ENCODE measurements at places on chromosomes 4 and X.

DNA sequence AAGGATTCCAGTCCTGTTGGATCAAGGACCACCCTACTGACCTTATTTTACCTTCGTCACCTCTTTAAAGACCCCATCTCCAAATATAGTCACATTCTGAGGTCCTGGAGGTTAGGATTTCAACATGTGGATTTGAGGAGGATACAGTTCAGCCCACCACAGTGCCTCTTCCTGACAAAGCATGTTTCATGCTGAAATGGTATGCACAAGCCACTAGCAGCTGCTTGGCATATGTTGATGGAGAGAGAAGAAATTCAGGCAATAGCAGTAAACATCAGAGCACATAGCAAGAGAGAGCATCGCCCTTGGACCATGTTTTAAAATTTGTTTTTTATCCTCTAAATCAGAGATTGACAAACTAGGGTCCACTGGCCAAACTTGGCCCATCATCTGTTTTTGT is 172.1 kb downstream of the PRKX start:
- DNase-seq, result no peak

- DNase-seq, result no peak
These were observed 1.9 kb downstream of the FAM114A1 start for GRCh38 chr4:38869511-38869910.

DNA sequence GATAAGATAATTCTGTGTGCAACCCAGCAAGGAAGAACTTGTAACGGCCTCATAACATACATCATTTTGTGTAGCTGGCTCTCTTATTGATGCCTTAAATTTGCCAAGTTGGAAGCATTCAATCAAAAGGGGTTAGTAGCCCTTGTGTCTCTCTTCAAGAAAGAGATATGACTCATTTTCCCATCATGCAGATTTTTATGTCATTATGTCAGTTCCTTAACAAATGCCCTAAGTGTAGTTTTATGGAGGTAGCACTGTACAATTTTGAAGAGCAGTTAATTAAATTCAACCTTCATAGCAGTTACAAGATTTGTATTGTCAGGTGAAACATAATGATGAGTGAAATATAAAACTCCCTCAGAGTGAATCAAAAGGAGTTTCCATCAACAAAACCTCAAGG is 215.6 kb downstream of the GRIA3 start:
- DNase-seq, result no peak

DNA sequence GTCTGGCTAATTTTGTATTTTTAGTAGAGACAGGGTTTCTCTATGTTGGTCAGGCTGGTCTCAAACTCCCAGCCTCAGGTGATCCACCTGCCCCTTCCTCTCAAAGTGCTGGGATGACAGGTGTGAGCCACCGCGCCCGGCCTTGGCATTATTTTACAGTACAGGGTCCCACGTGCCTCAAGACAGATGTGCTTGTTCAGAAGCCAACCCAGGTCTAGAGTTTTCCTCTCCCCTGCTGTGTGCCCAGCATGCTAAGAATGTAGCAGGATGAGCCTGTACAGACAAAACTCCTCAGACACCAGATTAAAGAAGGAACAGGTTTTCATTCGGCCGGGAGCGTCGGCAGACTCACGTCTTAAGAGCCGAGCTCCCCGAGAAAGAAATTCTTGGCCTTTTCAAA is 42.2 kb downstream of the CRLF2 start:
- no peak for DNase-seq

- DNase-seq, result no peak
These were observed 25.0 kb upstream of the PDLIM5 start for GRCh38 chr4:94426783-94427182.

DNA sequence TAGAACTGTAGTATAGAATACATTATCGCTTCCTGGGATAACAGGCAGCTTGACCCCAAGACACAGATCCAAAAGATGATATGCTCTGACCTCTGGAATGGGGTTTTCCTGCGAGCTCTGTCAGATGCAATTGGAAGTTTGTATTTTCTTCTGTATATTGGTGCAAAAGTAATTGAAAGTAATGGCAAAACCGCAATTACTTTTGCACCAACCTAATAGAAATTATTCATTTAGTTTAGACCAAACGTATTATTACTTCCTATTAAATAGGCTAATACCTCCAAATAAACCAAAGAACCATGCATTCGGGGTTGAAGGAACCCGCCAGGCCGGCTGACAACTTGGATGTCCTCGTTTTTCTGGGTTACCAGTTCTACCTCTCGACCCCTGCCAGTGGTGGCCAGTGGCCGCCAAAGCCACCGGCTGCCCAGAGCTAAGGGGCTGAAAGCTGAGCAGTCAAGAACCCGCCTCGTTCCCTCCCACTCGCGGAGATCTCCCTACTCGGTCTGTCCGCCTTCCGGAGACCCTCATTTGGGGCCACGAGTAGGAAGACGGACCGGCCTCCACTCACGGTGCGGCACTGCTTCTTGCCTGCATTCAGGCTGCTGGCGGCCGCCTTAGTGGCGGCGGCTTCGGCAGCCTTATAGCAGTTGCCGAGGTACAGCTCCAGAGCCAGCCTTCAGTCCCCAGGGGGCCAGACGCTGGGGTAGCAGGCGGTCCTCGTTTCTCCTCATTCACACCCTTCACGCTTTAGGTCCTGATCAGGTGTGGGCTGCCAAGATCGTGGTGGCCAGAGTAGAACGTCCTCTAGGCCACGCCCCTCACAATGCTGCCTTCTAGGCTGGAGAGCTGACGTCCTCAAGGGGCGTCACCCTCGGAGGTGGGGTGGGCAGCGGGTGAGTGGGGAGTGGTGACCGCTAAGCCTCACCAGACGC is 121.9 kb downstream of the RBMX2 start:
- no peak for DNase-seq

- DNase-seq, result no peak
These were observed 53.1 kb downstream of the RASGEF1B start for GRCh38 chr4:81418572-81418971.

DNA sequence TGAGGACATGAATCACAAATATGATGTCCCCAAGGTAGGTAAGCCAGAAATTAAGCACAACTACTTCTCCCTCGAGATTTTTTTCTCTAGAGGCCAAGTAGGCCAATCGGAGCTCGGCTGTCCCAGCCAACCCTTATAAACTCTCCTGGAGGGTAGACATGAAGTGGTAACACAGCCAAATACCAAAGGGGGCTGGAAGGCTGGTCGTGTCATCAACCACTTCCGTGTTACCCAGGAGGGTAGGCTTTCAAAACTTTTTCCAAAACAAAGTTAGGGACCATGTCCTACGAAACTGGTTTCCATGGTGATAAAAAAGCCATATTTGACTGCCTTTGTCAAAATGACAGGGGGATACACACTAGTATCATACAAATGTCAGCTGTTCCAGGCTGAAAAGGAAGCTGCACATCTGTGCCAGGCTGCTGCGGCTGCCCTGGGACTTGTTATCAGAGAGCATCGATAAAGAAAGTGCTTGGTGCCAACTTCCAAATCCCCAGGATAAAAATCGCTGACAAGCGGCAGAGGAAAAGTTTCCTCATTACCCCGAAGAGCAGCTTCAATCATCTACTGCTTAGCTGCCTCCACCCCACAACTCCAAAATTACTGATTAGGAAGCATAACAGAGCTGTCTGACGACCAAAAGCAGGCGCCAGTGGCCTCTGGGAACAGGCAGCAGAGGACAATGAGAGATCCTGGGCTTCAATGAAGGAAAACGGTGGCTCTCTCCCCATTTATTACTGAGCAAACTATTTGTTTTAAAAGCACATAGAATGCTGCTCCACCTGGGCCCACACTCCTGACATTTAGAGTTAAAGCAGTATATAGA is 20.8 kb downstream of the BCOR start:
- DNase-seq, result no peak

DNA sequence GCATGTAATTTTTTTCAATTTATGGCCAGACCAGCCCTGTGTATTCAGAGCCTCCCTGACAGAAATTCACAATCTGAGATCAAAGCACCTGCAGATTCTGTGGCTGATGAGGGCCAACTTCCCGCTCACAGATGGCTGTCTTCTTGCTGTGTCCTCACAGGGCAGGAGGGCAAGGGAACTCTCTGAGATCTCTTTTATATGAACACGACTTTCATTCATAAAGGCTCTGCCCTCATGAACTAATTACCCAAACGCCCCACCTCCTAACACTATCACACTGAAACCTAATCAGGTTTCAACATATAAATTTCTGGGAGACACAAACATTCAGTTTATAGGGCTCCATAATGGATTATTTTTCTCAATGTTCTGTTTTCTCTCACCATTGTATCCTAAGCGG is 192.6 kb downstream of the NWD2 start:
- no peak for DNase-seq

GRCh38 chrX:30920271-30920670 is 31.2 kb upstream of the TAB3 start:
- no peak for DNase-seq

GRCh38 chr4:118113220-118113619 is 78.9 kb downstream of the NDST3 start:
- no peak for DNase-seq

DNA sequence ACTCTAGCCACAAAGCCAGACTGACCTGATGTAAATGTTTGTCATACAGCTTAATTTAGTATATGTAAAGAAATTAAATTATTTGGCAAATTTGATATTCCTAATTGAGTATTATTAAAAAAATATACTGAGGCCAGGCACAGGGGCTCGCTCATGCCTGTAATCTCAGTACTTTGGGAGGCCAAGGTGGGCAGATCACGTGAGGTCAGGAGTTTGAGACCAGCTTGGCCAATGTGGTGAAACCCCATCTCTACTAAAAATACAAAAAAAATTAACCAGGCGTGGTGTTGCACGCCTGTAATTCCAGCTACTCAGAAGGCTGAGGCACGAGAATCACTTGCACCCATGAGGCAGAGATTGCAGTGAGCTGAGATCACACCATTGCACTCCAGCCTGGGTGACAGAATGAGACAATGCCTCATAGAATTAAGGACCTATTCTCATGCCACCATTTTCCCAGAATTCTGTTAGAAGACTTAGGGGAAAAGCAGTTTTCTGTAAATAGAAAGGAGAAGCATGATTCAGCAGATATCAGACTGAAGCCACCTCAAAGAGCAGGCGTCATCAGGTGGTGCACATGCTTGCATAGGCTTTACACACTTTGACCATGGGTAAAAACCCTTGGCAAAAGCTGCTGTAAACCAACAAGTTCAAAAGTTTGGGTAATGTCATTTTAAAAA is 6.1 kb downstream of the UBQLN2 start:
- DNase-seq, result no peak

DNA sequence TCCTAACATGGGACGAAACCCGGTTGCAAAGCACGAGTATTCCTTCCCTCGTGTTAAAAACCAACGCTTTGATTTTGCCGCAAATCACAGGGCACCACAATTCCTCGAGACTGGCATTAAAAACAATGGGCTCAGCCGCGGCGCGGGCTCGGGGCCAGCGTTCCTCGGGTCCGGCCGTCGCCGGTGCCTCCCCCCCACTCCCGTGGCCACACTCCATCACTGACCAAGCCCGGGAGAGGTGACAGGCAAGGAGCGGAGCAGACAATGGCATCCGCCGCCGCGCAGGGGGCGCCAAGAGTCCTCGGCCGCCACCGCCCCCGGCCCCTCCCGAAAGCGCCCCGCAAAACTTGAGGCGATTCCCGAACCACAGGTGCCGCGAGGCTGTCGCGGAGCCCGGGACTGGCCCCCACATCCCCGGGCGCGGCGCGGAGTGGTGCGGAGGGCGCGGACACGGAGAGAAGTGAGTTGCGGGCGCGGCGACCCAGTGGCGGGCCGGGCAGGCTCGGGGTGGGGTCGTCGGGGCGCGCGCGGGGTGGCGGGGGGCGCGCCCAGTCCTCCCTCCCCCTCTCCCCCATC is 445 bp downstream of the AP1S2 start:
- DNase-seq, result no peak

DNA sequence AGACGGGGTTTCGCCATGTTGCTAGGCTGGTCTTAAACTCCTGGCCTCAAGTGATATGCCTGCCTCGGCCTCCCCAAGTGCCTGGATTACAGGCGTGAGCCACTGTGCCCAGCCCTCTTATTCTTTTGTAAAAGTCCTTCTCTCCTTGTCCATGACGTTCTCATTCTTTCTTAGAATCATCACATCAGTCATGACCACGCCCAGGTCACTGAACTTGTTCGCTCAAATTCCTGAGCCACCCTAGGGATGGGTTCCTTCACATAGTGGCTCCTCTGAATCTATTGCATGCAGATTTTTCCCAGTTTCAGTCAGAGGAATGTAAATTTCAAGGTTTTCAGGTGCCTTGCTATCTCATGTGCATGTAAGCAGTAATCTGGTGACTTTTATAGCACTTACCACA is 15.7 kb downstream of the JADE1 start:
- no peak for DNase-seq

All from NCI-H1436 treated with DMSO at 0.1 percent for 48 hours (cell line).